ENCODE measurements at places on chromosomes 5 and 9.

- DNase-seq, result peak; percentile 77
These were observed 50.8 kb downstream of the DMRT2 start for GRCh38 chr9:1100945-1101344.

DNA sequence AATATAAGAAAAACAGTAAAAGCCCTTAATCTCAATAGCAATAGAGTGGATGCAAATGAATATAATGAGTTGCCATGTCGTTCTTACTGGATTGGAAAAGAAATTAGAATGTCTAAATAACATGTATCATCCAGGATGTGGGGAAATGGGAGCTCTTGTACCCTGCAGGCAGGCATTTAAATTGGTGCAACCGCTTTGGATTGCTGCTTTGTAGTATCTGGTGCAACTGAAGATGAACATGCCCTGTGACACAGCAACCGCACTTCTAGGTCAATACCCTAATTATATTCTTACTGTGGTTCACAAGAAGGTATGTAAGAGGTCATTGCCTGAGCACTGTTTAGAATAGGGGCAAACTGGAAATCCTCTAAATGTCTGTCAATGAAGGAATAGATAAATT, 18.9 kb downstream of the MRPS30 start:
- DNase-seq, result no peak

DNA sequence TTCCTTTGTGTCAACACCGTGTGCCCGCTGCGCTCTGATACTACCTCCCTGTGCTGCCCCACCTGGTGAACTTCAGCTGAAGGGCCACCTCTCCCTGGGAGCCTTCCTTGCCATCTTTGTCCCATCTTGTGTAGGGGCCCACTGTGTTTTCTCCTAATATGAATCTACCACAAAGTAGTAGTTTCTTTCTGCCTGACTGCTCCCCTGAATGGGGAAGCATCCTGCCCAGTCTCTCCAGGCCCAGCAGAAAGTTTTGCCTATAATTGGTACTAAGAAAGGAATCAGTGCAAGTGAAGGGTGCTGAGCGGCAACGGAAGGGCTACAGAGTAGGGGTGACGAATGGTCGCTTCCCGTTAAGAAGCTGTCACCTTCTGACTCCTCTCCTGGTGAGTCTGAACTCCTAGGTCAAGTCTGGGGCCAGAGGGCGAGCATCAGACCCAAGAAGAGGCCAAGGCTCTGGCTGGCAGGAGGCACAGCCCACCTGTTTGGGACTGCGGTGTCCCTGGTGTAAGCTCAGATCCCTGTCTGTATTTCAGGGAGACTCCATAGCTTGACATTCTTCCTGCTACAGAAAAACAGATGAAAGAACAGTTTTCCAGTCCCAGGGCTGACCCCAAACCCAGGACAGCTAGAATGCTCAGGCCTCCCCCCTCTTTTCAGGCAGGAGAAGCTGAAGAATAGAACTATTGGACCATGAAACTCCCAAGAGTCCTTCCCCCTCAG, 24.1 kb downstream of the WWC1 start:
- no peak for DNase-seq

DNA sequence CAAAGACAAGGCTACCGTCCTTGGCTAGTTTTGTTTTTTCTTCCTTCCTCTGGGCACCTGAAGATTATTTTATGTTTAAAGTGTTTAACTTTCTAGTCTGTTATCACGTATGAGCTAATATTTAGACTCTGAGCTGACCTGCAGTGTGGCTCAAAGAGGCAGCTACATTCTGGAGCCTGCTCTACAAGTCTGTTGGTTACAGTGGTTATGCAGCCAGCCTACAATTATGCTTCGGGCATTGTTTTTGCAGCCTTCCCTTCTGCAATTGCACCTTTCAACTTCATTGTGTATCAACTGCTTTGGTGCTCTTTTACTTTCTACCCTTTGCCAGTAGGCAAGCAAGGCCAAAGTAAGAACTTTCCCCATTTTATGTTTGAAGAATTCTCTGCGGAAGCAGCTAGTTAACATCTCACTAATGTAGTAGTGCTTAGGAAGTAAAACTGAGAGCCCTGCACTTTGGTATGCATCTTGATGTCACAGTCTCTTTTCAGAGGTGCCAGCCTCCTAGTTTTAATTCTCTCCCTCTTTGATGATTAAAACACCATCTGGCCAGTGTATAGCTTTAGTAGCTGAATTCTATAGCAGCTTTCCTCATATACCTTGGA, 322.1 kb downstream of the FAM170A start:
- peak; percentile 9 for DNase-seq

DNA sequence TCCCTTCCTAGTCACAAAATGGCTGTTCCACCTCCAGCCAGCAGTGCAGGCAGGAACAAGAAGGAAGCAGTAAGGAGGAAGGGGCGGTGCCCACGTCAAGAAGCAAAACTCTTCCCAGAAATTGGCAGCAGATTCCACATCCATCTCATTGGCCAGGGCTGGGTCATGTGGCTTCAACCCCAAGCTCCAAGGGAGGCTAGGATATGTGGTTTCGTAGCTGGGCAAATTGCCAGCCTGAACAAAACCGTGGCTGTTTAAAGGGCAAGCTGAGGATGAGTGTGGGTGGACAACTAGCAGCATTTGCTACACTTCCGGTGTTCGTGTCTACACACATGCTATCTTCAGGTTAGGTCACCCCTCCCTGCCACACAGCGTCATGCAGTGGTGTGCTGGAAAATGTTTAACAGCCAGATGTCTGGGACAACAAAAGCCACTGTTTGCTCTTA, 92.1 kb upstream of the MAP1B start:
- peak; percentile 73 for DNase-seq

DNA sequence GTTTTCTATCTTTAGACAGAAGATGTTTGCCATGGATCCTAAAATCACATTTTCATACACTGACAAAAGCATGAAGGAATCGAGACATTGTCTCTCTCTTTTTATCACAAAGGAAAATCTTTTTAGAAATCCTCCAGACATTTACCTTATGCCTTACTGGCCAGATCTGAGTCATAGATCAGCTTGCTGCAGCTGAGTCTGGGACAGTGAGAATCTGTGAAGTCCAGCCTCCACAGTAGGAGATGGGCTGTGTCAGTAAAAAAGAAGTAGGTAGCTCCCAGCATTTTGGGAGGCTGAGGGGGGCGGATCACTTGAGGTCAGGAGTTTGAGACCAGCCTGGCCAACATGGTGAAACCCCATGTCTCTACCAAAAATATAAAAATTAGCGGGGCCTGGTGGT, 333.4 kb upstream of the ZNF462 start:
- DNase-seq, result no peak

- no peak for DNase-seq
These were observed 23.7 kb downstream of the RXRA start for GRCh38 chr9:134349936-134350335.

- DNase-seq, result no peak
These were observed 492 bp upstream of the FAM169A start for GRCh38 chr5:74866596-74867162.

GRCh38 chr5:150114773-150115408, 28.5 kb upstream of the CSF1R start:
- DNase-seq, result peak; percentile 4

DNA sequence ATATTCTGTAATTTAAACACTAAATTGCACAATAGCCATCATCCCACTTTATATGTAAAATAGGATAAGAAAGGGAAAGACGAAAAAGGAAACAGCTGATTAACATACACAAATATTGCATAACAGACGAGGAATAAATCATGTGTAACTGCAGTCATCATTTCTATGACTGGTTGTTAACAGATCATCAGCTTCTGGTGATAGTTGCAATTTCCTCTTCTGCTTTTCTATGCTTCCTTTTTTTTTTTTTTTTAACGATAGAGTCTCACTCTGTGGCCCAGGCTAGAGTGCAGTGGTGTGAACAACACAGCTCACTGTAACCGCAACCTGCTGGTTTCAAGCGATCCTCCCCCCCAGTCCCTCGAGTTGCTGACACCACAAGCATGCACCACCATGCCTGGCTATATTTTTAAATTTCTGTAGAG, 22.5 kb upstream of the JAKMIP2 start:
- peak; percentile 92 for DNase-seq

GRCh38 chr5:69492391-69492922, at the start of gene OCLN:
Gene OCLN (plus strand): TSS chr5:69492790. CDS start chr5:69504245, 11,455 bp downstream.
- peak; percentile 80 for DNase-seq

- DNase-seq, result no peak
These were observed 76.2 kb downstream of the SH3TC2 start for GRCh38 chr5:148986636-148987035.

DNA sequence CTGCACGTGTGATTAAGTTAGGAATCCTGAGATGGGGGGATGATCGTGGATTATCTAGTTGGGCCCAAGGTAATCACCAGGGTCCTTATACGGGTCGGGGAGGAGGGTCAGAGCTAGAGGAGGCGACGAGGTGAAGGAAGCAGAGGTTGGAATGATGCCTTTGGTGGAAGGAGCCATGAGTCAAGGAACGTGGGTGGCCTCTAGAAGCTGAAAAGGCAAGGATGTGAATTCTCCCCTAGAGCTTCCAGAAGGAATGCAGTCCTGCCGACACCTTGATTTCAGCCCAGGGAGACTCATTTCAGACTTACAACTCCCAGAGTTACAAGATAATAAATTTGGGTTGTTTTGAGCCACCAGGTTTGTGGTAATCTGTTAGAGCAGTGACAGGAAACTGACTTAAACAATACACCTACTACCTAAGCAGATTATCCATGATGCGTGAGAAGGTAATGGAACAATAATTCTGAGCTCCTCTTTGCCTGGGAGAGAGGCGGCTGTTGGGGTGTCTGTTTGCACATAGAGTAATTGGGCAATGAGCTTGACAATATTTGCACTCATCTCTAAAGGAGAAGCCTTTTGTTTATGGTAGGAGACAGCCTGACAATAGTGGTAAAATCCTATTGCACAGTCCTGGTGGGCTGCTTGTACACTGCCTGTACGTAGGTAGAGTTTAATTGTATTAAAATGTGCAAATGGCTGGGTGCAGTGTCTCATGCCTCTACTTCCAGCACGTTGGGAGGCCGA, 129.3 kb upstream of the IER5L start:
- DNase-seq, result no peak

GRCh38 chr9:14985419-14985818, 75.2 kb upstream of the FREM1 start:
- no peak for DNase-seq

- no peak for DNase-seq
These were observed 83.3 kb upstream of the SLC30A5 start for GRCh38 chr5:69010476-69010875.

DNA sequence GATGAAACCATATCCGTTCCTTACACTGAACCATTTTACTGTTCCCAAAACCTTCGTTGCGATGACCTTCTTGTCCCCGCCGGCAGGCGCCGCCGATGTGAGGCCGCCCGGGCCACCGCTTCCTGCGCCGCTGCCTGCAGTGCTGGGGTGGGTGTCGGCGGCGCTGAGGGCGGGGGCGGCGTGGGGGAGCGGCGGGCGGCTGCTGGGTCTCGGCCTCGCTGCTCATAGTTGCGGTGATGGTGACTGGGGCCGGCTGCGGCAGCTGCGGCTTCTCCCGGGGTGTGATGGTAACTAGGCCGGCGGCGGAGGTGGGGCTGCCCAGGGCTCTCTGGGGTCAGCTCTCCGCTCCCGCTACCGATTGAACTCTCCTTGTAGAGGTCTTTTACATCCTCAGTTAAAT, 14.1 kb upstream of the OR2S2 start:
- DNase-seq, result peak; percentile 44

- DNase-seq, result no peak
These were observed 6.3 kb downstream of the SLC25A51 start for GRCh38 chr9:37897665-37898064.

DNA sequence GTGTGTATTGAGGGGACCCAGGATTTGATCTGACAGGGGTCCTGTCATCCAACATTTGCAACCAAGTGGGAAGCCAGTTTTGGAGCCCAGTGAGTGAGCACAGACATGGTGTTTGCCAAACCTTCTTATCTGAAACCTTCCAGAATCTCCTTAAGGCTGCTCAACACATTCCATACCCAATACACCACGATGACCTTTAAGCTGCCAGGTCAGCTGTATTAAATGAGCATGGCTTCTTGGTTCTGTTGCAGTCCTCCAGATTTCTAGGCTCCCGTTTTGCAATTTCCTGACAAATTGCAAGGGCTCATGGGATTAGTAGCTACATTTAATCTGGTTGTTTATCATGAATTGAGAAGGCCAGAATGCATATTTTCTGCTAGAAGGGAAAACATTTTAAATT, 124.2 kb upstream of the ATP10B start:
- DNase-seq, result no peak

GRCh38 chr9:130200038-130200849, 28.0 kb downstream of the NCS1 start:
- peak; percentile 73 for DNase-seq

DNA sequence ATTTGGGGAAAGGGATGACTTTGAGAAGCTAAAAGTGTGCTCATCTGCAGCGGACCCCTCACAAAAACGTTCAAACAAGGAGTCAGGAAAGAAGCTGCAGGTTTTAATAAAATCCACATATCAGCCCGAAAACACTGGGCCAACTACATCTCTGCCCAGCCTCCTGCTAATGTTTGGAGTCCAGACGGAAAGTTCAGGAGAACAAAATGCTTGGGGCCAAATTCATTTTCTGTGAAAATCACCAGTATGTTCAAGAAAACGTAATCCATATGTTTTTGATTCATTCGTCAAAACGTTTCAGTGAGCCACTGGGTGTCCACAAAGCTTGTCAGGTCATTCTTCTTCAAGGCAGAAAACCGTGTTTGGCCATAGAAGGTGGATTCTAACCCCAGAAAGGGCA, 87.5 kb upstream of the GAS1 start:
- DNase-seq, result no peak

DNA sequence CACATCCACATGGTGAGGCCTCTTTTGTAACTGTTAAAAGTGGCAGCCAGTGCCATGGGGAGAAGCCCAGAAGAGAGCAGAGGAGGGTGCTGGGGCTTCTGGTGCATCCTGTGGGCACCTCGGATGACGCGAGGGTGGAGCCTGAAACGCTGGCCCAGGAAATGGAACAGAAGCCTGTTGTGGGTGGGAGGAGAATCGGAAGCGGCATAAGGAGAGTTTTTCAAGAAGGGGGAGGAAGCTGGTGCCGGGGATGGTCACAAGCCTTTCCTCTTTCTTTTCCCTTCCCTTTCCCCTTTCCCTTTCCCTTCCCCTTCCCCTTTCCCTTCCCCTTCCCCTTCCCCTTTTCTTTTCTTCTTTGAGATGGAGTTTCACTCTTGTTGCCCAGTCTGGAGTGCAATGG, 12.9 kb downstream of the ANKRD33B start:
- DNase-seq, result no peak

- DNase-seq, result peak; percentile 92
These were observed 984 bp upstream of the MRPS2 start for GRCh38 chr9:135499326-135500070.

DNA sequence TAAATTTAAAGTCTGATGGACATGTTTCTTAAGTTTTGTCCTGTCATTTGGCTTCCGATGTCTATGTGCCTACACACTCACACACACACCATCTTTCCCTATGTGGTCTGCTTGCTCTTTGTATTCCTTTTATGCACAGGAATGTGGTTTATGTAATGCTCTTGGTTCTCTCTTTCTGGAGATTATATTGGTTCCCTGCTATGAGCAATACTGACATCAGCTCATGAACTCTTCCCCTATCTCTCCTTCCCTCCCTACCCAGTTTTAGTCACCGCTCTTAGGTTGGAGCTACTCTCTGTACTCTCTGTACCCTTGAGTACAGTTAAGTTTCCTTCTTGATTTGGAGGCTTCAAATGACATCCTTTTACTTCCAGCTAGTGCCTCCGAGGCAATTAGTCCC, 77.9 kb upstream of the MVB12B start:
- DNase-seq, result no peak

Measured in lung (tissue), 17 donors.